NCI-H510A (cell line): ENCODE measurements at places on chromosomes 13 and 19.

DNA sequence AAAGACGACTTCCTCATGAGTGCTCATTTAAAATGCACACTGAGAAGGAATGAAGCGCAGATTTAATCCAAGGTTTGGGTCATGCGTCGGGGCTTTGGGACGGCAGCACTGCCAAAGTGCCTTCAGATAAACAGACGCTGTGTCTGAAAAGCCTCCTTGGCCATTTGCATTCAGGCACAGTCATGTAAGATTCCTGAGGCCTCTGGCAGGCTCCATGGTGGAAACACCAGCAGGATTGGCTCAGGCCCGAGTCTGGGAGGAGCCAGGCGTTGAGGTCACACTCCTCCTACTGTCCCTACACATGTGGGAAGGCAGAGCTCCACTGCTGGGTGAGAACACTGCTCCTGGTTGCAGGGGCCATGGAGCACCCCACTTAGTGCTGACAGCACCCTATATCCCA is 113.3 kb upstream of the KL start:
- DNase-seq: no peak

DNA sequence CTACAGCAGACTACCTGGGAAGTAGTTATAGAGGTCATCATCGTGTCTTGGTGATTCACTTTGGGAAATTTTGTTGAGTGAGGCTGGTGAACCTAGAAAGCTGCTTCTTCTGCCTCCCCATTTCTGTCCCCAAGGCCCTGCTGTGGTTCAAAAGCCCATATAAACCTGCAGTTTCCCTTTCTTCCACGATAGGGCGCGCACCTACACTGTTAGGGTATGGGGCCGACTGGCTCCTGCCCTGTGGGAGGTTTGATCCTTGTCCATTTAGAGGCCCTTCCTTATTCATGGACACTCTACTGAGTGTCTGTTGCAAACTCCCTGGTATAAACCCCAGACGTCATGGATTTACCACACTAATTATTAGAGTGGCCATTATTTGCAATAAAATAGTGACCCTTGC is 191.8 kb downstream of the GGACT start:
- DNase-seq: no peak

DNA sequence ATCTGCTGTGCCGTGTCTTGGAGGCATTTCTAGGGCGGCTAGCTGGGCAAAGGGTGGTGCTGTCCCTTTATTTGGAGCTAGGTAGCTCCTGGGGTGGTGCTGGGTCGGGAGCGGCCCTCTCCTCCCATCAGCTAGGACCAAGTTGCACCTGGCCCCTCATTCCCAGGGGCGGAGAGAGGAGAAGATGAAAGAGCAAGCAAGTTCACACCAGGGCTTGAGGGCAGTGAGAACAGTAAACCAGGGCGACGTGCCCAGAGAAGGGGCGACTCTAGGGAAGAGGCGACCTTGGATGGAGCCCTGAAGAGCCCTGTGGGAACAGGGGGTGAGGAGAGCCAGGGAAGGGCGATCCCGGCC is 17.0 kb upstream of the KCNN1 start:
- peak; percentile 57 for DNase-seq

DNA sequence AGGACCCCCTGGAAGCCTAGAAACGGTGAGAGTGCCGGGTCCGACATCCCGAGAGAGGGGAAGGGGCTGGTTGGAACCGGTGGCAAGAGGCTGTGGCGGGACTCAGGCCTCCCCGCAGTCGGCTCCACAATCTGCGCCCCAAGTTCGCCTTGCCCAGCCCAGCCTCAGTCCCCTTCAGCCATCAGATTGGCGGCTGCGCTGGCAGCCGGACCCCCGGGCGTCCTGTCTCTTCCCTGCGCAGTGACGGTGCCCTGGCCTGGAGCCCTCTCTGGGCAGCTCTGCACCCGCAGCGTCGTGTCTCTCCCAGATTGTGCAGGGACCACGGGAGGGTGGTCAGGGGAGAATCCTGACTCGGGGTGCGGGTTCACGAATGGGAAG is 315 bp downstream of the ZNF492 start:
- DNase-seq: no peak

- no peak for DNase-seq
Measured at GRCh38 chr13:50810468-50810867, 33.0 kb downstream of the DLEU7 start.

GRCh38 chr13:31860002-31860401 is 120.7 kb downstream of the RXFP2 start:
- DNase-seq: no peak

- DNase-seq: no peak
Measured at GRCh38 chr13:46546084-46546768, 6.7 kb upstream of the LRCH1 start.

DNA sequence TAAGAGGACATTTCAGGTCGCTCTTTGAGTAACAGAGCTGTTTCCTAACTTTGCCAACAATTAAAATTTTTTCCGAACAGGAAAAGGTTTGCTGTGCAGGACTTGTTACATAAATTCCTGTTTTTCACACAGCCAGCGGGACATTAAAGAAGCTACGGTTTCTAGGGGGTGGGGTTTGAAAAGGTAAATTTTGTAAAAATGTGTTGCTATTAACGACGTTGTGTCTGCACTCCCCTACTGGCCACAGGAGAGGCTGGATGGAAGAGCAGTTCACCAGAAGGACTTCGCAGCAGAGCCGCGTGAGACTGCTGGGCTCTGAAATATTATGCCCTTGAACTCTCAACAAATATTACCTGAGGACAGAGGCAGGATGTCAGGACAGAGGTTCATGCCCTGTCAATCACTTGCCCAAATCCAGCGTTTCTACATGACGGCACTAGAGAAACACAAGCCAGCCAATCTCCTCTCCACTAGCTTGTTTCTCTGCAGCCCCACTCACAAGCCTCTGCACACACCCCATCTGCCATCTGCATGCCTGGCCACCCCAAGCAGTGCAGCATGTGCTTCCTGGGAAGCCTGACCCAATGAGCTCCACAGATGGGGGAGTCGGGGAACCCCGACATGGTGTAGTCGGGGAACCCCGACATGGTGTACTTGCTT is 102.0 kb downstream of the FOXO1 start:
- no peak for DNase-seq

GRCh38 chr19:16587833-16588823 is 15.9 kb upstream of the SLC35E1 start:
- peak; percentile 80 for DNase-seq

- DNase-seq: peak; percentile 84
Measured at GRCh38 chr13:98279473-98280175, 102.6 kb upstream of the RNF113B start.

DNA sequence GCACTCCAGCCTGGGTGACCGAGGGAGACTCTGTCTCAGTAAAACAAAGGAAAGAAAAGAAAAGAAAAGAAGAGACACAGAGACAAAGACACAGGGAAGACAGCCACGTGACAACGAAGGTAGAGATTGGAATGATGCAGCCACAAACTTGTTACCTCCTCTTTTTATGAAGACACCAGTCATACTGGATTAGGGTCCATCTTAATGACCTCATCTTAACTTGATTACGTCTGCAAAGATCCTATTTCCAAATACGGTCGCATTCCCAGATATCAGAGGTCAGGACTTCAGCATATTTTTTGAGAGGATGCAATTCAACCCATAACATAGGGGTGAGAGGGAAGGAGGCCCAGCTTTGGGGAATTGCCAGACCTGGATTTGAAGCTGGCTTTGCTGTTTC is 4.1 kb downstream of the ZNRF4 start:
- DNase-seq: no peak

DNA sequence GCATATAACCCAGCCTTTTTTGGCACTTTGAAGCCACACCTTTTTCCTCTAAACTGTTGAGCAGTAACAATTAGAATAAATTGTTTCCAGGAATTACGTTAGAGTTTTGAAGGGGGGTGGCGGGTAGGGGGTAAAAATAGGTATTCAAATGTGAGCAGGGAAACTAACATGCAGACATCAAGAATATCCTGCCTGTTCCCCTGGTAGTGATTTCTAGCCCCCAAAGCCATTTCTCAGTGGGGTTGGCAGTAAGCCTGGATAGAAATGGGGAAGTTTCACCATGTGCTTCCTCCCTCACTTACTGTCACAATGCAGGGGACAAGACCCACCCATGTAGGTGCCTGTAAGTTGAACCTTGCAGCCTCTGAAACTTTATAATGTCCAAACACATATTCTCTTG is 3.8 kb downstream of the DOCK9 start:
- no peak for DNase-seq

DNA sequence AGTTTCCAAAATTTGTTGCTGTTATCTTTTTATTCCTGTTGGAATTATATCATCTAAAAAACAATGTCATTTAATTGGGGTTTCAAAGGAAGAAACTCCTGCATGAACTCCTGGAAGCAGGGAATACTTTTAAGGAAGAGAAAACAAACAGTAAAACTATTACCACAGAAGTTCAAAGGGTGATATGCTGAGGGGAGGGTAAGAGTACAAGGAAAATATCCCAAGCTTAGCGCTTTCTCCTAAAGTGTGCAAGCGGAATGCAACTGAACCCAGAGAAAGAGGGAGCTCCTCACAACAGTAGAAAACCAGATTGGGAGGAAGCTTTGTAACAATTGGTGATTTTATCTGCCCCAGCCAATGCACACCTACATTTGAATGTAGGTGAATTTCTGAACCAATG is 175.1 kb downstream of the NUFIP1 start:
- no peak for DNase-seq

GRCh38 chr19:23318143-23318542 is 67.9 kb upstream of the ZNF724 start:
- no peak for DNase-seq

GRCh38 chr13:64506246-64506645 is 2723.9 kb downstream of the PCDH9 start:
- no peak for DNase-seq

DNA sequence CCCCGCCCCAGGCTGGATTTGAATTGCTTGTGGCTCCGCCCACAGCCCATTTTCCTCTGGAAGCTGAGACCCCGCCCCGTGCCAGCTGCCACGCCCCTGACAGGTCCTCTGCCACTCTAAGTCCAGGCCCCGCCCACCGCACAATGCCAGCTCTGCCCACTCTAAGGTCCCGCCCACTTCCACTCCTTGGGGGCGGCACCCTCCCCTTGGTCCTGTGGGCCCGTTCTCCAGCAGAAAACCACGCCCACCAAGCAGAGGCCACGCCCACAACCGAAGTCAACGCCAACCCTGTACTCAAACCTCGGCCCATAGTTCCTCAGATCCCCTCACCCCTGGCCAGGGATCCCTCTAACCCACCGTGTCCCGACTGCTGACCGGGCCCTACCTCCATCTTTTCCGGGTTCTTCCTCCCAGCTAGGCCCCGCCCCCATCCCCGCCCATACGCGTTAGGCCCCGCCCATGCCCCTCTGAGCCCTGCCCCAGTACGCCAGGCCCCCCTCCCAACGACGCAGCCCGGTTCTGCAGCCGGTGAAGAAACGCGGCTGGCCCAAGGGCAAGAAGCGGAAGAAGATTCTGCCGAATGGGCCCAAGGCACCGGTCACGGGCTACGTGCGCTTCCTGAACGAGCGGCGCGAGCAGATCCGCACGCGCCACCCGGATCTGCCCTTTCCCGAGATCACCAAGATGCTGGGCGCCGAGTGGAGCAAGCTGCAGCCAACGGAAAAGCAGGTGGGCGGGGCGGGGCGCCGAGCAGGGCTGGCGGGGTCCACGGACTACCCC is 1.3 kb downstream of the HMG20B start:
- DNase-seq: peak; percentile 54

GRCh38 chr13:70223911-70224310 is 115.7 kb upstream of the KLHL1 start:
- no peak for DNase-seq

DNA sequence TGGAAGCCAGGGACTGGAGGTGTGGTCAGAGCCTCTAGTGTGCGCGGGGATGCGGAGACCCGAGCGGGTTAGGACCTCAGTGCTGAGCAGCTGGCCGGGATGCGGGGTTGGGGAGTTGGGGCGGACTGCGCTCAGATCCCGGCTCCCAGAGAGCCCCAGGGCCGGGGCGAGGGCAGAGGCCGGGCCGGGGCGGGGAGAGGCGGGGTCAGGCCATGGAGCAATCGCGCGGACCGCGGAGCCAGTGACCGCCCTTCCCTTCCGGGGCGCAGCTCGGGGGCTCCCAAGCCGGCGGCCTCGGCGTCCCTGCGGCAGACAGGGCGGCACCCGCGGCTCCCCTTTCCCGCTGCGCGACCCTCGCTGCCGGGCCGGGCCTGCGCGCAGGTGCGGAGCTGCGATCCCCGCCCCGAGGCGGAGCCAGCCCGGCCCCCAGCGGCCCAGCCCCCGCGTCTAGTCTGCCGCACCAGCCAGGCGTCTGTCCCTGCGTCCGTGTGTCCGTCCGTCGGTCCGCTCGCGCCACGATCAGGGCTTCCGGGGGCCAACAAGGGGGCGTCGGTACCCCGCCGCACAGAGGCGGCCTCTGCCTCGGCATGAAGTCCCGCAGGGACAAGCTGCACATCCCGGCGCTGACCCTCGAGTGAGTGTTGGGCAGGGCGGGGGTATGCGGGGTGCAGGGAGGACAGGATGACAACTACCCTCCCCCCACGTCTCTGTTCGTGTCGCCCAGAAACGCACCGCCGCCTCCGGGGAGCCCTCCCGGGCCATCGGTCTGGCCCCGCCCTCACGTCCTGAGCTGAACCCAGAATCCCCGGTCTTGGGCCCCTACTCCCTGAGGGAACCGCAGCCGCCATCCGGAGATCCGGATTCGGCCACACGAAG is 12.4 kb downstream of the MAST3 start:
- DNase-seq: no peak

DNA sequence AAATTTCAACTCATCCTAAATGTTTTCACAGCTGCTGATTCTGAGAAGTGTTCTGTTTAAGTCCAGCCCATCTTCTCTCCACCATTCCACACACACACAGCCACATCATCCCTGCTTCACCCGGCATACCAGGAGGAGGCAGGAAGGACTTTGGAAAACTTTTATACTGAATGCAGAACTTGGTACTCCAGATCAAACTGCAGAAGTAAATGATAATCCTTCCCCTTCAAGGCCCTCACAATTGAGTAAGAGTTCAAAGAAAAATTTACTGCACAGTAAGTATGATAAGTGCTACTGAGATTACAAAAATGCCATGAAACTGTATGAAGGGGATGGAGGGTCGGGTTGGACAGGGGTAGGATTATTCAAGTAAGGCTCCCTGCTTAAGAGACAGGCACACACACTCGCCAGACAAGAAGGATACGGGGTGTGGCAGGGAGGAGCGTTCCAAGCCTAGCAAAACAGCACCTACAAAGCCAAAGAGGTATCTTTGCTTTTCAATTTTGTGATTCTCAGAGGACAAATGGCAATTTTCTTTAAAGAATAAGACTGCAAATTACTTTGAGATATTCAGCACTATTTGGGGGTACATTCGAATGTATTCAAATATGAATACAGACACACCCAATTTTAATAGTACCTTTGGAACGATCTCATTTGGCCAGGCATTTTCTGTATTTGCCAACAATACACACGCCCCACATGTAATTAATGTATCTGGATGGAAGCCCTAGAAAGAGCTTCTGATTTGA is 2.5 kb downstream of the USP12 start:
- no peak for DNase-seq
